ENCODE measurements at places on chromosomes 7 and 10.

DNA sequence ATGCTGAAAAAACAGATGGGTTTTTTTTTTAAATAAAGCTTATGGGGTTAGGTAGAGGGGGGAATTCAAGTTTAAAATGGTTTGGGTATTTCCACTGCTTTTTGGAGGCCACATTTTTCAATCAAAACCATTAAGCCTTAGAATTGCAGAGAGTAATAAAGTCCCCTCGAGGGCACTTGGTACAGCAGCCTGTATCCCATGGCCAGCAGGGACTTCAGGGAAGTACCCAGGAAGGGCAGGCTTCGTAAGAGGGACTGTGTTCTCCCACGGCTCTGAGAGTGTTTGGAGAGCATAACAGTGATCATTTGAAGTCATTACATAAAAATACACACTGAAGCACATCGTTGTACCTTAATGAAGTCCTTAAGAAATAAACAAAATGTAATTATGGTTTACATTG, 432.7 kb downstream of the DPP6 start:
- no peak for DNase-seq

DNA sequence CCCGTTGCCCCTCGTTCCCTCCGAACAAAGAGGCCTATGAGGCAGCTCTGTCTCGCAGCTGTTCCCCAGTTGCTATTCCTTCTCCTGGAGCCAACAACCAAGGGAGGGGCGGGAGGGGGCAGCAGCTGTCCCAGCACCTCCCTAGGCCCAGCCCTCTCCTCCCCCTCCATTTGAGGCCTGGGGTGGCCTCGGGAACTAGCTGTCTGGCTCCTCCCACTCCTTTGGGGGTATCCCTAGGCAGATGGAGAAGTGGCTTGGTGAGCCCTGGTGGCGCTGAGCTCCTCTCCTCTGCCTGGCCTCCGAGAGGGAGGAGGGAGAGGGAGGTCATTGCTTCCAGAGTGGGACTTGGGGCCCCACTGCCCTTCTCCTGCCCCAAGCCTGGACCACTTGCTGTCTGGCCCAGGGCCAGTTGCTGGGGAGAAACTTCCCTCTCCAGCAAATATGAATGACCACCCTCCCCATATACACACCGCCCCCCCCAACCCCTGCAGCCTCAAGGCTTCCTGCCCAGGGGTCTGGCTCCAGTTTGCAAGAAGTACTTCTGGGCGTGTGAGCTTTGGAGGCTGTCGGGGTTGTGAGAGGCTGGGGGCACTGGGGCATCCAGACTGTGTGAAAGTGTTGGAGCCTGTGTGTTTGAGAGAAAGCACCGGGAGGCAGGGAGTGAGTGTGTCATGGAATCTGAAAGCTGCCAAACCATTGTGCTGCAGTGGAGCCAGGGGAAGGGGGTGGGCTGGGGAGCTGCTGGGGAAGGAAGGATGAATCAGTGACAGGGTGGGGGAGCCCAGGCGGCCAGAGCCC, 3.1 kb downstream of the FLNC start:
- DNase-seq: peak; percentile 89

DNA sequence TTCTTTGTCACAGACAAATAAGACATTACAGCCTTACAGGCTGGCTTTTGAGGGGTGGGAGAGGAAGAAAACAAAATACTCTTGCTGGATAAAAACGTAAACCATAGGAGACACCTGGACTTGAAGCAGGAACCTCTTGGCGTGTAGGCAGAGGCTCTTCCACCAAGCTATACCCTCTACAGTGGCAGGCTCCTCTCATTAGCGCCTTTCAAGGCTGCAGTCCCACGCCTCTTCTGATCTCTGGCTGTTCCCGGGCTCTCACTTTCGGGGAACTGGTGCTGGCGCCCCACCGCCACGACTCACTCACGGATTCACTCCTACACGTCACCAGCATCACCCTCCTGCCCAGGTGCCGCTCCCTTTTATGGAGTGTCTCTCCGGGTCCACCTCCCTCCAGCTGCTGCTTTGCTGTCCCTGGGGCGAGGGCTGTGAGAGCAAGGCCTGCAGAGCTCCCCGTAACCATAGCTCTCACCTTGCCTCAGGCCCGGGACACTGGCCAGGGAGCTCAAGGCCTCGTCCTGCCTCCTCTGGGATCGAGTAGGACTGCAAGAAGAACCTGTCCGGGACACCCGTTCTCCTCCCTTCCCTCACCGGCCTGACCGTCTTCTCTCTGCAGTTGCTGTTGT, 62.6 kb downstream of the ZNF777 start:
- no peak for DNase-seq

DNA sequence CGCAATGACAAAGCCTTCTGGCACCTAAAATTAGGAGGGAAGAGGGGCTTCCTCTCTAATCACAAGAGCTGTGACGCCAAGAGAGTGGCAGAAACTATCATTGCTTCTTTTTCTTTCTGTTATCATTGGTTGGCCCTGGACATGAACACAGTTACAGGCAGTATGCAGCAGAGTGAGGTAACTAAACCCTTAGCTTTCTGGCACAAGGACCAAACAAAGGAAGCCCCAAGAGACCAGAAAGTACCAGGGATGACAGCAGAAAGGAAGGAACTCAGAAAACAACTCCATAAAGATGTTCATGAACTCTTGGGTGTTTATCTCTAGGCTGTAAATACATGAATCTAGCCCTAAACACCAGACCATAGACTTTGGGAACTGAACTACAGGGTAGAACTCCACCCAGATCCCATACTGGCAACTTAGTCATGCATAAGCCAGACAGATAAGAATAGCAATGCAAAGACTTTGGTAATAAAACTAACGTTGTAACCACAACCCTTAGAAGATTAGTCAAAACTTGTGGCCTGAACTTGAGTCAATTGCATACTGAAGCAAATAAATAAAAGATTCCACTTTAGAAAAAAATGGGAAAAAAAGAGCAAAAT, 195.7 kb upstream of the PTN start:
- DNase-seq: no peak

DNA sequence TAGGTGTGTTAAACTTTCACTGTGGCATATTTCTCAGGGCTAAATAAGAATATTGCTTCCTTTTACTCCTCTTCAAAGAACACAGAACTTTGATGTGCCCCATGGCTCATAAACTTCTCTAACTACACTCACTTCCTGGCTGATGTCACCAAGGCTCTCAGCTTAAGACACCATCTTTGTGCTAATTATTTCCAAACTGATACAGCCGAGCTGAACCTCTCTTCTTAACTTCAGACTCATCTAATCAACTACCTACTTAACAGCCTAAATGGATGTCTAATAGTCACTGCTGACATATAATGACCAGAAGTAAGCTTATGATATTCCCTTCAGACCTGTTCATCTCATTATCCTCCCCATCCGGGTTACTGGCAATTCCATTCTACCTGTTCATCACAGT, 3.6 kb downstream of the C10orf67 start:
- DNase-seq: no peak

GRCh38 chr7:157973971-157974677, 613.5 kb downstream of the PTPRN2 start:
- DNase-seq: peak; percentile 67

DNA sequence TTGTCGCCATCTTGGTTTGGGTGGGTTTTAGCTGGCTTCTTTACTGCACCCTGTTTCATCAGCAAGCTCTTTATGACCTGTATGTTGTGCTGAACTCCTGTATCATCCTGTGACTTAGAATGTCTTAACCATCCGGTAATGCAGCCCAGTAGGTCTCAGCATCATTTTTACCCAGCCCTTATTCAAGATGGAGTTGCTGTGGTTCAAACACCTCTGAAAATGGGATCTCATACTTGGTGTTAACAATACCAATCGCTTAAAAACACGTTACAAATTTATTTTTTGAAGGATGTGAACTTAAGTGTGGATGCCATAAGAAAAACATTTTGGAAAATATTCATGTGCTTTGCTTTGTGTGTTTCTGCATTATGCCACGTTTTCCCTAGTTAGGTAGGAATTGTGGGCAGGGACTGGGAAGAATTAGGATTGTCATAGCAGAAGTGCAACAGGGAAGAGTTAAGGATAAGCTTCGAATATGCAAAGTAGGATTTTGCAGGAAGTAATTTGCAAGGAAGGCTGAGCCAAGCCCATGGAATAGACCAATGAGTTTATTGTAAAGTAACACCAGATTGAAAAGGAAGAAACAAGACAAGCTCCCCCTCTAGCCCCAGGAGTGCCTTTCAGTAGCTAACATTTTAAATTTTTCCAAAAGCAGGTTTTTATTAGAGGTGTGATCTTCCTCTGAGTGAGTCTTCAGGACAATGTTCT, 56.4 kb downstream of the PRR15 start:
- no peak for DNase-seq

Data from posterior vena cava (tissue), 2 donors.